ENCODE measurements at places on chromosomes 6 and 20.

DNA sequence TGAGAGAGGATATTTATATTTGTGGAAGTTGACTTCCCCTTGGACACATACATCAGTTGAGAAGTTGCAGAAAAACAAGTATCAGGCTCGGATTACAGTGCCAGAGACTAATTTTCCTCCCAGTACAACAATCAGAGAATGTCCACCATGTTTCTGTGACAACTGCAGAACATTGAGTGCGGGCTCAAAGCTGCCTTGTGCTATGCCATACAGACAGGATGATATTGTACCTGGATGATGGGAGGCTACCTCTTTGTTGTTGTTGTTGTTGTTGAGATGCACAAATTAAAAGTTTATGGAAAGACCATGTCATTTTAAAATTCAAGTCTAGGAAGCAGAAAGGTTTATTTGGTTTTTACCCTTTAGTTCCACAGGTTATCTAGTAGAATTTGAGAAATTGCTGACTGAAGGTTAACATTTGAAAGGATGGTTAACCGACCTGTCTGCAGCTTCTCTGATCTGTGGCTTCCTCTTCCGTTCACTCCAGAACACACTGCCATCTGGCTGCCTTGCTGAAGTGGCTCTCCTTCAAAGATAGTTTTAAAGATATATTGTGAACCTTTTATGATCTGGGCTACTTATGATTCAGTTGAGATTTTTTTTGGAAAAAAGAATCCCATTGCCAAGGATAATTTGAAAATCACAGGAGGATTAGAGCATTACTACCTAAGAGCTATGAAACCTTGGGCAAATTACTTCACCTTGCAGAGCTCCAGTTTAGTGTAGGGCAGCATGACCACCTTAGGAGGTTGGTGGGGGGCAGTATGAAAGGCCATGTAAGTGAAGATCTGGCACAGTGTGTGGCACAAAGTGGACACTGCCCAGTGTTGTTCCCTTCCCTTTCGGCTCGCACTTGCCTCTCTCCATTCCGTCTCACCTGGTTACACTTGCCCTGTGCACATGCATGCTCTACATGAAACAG is 15.9 kb downstream of the TMEM200A start:
- DNase-seq = no peak

GRCh38 chr6:20810727-20811108 is 276.5 kb downstream of the CDKAL1 start:
- peak; percentile 63 for DNase-seq

DNA sequence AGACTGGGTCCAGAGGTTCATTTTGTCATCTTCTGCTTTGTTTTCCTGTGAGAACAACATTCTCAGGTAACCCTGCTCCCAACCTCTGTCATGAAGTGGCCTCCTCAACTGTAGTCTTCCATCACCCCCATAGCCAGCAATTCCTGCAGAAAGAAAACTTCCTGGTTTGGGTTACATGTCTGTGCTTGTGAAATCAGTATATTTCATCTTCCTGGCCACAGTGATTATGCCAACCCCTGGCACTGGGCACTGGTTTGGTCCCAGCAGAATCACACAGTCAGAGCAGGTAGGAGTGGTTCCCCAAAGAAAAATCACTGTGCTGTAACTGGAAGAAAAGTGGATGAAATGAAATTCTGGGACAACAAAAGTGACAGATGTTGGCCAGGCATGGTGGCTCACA is 52.5 kb downstream of the CRYBG1 start:
- DNase-seq = no peak

DNA sequence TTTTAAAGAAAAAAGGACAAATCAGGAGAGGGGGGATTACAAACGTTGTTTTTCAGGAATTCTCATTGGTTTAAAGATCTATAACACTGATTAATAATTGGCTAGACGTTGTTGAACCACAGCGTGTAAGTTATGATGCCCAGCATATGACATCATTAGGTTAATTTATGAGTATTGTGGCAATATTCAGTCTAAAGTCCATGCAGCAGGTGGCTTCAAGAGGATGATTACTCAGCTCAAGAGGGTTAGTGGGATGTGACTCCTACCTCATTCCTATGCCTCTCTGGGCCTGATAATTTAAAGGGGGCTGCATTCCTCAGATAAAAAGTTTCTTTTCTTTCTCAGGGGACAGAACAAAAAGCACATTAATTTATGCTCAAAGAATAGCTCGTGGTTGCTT is 1309.0 kb downstream of the EPHA7 start:
- peak; percentile 78 for DNase-seq

- no peak for DNase-seq
Measured at GRCh38 chr6:167917551-167918154, 79.8 kb upstream of the KIF25 start.

DNA sequence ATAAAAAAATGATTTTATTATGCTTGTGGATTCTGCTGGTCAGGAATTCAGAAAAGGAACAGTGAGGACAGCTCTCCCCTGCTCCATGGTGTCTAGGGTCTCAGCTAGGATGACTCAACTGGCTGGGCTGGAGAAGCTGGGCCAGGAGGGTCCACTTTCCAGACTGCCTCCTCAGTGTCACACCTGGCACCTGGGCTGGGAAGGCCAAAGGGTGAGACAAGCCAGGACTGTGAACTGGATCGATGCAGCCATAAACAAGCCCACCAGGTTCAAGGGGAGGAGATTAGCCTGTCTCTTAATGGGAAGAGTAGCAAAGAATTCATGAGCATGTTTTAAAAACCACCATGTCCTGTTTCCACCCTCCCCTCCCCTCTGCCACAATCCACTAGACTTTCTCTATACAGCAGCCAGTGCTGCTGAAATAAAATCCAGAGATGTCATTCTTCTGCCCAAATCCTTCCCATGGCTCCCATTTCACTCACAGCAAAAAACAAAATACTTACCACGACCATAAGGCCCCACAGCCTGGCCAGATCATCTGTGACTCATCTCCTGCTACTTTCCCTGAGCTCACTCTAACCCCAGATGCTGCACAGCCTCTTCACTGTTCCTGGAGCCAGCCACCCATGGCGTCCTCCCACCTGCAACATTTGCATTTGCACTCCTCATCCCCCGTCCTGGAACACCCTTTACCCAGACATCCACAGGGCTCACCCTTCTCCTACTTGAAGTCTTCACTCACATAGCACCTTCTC is 13.8 kb downstream of the SPTLC3 start:
- DNase-seq = peak; percentile 38

DNA sequence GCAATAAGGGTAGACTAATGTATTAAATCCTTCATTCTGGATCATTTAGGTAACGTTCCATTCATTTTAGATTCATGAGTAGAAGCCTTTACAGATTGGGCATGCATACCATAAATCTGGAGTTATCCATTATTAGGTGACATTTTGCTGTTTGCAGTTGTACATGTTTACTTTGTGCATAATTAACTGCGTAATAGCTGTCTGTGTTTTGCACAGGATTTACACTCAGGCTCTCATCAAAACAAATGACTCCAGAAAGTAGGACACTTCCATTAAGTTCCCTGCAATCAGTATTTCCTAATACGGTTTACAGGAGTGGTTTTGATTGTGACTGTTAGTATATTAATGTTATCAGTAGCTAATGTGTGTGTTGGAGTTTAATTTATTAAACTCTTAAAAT is 997.4 kb downstream of the HACE1 start:
- peak; percentile 97 for DNase-seq

DNA sequence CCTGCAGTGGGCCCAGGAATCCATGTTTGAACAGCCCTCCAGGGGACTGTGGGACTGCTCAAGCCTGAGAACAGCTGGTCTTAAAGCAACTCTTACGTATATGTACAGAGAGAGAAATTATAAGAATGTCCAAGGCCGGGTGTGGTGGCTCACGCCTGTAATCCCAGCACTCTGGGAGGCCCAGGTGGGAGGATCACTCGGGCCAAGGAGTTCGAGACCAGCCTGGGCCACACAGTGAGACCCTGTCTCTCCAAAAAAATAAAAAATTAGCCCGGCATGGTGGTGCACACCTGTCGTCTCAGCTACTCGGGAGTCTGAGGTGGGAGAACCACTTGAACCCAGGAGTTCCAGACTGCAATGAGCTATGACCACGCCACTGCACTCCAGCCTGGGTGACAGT is 134.0 kb downstream of the DTNBP1 start:
- no peak for DNase-seq

DNA sequence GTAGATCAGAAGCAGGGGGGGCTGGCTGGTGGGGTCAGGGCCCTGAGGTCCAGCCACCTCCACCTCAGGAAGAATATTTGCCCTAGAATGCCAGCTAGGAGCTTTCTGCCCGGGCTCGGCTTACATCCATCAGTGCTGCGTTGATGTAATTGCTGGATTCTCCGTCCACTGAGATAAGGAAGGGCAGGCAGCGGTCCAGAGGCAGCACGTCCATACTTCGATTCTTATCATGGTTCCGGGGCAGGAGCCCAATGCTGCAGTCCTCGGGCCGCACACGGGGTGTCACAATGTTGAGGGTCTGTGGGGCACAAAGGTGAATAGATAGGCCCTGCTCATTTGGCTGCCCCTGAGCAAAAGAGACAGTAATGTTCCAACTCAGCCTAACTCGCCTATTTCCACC is 483.8 kb upstream of the CHD6 start:
- DNase-seq = no peak

DNA sequence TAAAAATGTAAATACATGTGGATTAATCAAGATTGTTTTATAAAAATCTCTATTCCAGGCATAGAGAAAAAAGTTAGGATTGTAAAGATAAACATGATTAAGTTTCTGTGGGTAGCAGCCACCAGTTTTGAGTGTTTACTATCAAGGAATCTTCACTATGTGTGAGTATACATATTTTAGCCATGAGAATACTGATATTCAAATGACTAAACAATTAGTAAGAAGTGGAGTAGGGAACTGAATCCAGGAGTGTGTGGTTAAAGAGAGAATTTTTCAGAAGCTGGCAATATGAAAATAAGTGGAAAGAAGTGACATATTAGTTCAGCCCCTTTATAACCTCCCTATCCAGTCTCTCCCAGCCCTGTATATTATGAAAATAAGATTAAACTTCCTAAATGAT is 10.3 kb downstream of the ELOVL2 start:
- no peak for DNase-seq

DNA sequence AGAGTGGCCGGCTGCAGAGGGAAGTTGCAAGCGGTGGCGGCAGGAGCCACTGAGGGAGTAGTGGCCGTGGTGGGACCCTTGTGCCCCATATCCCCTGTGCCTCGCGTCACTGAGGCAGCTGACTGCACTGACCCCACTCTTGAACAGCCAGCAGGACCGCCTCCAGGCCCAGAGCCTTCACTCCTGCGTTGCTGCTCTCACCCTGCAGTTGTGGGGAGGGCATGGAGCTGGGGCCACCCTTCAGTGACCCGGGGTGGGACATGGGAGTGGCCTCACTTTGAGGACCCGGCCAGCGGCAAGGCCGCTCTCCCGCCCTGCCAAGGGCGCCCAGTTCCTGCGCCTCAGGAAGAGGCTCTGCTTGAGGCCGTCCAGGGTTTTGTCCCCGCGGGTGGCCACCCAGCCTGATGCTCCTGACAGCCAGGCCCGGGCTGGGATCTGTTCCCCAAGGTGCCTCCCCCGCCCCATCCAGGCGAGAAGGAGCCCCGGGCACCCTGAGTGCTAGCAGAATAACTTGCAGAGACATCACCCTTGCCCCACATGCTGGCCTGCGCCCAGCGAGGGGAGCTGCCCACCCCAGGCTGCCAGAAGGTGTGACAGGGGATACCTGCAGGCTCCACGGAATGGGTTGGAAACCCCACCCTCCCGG is 44.4 kb downstream of the HLA-DRA start:
- no peak for DNase-seq

GRCh38 chr20:51327251-51327841 is 215.2 kb downstream of the NFATC2 start:
- no peak for DNase-seq

DNA sequence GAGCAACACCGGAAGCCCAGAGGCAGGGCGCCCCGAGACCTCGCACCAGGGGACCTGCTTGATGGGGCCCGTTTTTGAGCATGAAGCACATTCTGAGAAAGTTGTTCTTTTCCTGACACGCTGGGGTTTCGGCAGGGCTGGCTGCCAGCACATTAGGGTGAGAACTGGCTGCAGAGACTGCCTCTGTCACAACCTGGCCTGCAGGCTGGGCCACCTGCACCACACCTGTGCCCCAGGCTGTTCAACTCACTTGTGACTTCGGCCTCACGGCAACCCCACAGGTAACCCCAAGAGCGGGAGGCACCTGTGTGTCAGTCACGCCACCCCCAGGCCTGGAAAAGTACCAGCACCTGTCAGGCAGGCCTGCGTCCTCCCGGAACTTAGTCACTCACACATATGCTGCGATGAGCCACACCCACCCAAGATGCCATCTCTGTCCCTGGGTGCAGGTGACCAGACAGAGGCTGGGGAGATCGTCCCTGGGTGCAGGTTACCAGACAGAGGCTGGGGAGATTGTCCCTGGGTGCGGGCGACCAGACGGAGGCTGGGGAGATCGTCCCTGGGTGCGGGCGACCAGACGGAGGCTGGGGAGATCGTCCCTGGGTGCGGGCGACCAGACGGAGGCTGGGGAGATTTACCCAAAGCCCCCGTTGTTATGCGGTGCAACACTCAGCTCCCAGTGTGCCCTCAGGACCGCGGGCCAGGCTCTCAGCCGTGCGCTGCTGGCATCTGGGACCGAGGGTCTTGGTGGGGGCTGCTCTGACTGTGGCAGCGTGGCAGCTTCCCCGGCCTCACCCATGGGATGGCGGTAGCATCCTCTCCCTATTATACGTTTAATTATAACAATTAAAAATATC is 82.5 kb upstream of the BHLHE23 start:
- peak; percentile 76 for DNase-seq

DNA sequence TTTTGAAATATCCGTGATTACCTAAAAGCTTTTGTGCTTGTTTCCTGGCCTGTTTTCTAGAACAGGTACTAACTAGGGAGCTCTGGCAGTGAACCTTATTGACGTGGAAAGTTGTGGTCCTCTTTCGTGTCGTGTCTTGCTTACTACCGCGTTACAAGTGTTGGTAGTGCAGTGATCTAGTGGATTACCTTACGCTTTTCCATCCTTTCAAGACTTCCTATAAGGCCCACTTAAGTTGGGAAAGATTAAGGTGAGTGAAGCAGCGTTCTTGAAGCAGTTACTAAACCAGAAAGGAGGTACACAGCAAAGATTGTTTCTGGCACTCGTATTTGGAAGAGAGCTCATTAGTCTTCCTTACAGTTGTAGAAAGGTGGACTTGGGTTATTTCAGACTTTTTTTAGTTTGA is 1.9 kb downstream of the PNRC1 start:
- peak; percentile 34 for DNase-seq

DNA sequence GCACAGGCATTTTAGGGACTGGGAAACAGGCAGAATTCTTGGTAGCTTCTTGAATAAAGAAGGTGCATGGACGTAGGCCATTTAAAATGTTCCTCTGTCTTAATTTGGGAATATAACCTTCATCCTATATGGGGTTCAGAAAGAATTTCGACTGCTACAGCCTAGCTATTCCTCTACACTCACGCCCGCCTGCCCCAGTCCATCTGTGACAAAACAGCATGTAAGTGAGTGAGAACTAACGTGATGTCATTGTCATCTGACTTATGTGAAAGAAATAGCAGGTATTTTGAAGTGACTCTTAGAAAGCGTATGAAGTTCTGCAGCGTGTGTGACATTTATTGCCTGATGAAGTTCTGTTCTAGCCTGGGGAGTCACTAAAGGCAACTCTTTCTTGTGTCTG is 52.2 kb upstream of the SLC22A1 start:
- DNase-seq = no peak

Data from NCI-H69 (cell line).